Cardiac fibroblast (primary cell): ENCODE measurements at places on chromosomes 7 and 10.
A peak's percentile ranks its signal among the peaks of the same experiment; 100 is the strongest.

GRCh38 chr10:132390170-132390920 is 6.7 kb upstream of the PWWP2B start:
- DNase-seq = no peak

DNA sequence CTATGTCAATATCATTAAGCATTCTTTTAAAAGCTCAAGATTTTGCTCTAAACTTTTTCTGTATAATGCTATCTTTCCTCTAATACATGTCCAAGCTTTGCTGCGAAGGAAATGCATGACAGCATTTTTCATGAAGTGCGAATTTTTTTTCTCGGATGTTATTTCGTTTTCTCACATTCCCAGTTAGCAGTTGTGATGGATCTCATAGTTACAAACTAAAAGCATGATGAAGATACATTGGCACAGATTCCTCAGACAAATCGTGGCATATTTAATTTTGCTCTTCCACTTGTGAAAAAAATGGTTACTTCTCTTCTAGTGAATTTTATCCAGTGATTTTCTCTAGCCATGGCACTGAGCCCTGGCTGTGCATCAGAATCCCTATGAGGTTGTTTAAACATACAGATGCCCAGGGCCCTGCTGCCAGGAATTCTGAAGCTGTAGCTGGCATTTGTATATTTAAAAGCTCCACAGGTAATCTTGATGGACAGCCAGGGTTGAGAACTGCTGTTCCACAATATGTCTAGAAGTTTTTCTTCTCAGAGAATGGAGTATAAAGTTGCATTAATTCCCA is 299.8 kb upstream of the NEBL start:
- no peak for DNase-seq

DNA sequence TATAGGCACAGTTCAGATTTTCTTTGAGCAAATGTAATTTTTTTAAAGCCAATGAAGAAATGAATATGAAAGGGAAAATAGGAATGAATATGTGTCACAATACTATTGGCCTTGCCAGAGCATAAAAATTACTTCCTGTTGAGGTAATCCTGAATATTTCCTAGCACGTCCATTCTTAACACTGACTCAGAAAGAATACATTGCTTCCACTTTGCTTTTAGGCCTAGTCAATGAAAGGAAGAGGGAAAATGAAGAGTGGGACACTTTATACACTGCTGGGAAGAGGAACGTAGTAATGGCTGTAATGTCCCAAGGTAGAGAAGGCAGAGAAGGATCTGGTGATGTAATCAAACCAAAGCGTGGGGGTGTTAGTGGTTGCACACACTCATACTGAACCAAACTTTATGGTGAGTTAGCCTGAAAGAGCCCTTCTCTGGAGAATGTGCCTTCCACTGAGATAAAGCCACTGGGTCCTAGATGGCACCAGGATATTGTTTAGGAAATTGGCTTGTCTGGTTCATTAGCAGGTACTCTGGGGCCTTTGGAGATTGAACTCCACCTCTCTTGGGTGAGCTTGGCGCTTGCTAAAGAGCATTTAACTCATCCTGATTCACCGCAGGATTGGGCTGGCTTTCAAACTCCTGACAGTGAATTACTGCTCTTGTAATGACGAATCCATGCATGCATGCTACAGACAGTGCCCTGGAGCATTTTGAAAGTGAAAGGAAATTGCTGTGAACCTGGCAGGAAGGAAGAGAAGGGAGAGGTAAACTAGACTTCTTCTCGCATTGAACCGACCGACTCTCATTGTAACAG is 254.9 kb downstream of the KIAA1217 start:
- peak; percentile 91 for DNase-seq

DNA sequence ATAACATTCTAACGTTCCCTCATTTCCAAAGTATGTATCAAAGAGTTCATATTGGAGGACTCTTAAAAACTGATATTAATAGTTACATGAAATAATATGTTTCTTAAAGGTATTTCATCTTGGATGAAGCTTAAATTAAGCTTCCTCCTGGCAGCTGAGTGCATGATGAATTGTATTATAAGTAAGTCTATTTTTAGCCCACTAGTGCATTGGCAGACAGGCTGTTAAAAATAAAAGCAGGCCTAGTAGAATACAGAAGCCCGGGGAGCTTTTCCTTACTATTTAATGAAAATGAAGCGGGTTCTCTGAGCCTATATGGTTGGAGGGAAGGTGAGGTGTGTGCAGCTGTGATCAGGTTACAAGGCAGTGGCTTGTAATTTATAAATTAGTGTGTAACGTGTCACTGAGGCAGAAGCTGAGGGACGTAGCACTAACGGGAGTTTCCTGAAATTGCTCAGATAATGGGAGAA is 130.7 kb upstream of the KMT2E start:
- no peak for DNase-seq

GRCh38 chr10:20100171-20100570 is 283.9 kb downstream of the PLXDC2 start:
- peak; percentile 84 for DNase-seq

DNA sequence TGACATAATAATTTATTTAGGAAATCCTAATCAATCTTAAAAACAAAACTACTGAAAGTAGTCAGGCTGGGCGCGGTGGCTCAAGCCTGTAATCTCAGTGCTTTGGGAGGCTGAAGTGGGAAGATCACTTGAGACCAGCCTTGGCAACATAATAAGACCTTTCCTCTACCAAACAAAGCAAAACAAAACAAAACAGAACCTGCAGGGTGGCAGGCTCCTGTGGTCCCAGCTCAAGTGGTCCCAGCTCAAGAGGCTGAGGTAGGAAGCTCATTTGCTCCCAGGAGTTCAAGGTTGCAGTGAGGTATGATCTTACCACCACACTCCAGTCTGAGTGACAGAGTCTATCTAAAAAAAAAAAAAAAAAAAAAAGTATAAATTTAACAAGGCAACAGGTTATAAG is 748.0 kb downstream of the CNTNAP2 start:
- DNase-seq = no peak

DNA sequence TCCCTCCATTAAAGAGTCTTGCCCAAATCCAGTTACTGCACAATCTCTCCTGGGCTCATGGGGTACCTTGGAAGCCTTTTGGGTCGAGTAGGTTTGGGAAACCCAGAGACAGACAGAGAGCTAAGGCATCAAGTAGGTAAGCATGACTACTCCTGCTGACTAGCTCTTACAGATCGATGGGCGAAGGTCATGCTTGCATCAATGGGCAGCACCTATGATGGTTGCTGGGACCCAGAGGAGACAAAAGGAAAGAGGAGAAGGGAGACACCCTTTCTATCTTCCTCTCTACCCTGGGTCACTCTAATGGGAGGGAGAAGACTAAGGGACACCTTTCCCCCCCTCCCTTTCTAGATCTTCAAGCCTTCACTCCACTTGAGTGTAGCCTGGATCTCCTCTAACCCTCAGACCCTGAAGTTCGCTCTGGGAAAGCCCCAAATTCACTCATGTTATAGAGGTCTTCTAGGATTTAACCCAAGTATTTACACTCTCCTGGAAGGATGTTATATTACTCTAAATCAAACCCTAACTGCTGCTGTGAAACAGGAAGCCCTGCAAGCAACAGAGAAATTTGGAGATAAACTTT is 31.6 kb upstream of the ZNF746 start:
- DNase-seq = peak; percentile 10

DNA sequence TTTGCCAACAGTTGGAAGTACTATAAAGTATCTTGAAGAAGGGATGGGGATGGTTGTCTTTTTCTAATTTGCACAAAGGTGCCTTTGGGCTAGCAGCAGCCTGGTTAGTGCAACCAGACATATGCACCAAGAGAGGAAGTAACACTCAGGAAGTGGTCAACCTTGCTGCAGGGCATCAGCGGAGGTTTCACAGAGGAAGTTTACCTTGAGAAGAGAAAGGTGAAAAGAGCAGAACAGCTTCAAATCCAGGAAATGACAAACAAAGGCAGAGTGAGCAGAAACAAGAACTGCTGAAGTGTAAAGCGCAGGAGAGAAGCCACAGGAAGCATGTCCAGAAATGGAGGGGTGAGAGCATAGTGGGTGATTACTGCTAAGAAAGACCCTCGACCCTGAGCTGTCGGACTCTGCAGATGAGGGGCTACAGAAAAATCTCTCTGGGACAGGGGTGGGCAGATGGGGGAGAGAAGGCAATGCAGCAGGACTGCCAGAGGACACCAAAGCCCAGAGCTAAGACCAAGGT is 66.9 kb downstream of the STK17A start:
- DNase-seq = peak; percentile 31

GRCh38 chr7:146661435-146661834 is 544.8 kb downstream of the CNTNAP2 start:
- DNase-seq = no peak

GRCh38 chr10:8033812-8034465 is 20.5 kb upstream of the GATA3 start:
- DNase-seq = no peak

- peak; percentile 38 for DNase-seq
These were observed 74.9 kb downstream of the ADCYAP1R1 start for GRCh38 chr7:31126976-31127375.

GRCh38 chr7:112395893-112396292 is 54.4 kb upstream of the IFRD1 start:
- no peak for DNase-seq

GRCh38 chr7:106285855-106286492 is 1.2 kb upstream of the NAMPT start:
- peak; percentile 61 for DNase-seq

DNA sequence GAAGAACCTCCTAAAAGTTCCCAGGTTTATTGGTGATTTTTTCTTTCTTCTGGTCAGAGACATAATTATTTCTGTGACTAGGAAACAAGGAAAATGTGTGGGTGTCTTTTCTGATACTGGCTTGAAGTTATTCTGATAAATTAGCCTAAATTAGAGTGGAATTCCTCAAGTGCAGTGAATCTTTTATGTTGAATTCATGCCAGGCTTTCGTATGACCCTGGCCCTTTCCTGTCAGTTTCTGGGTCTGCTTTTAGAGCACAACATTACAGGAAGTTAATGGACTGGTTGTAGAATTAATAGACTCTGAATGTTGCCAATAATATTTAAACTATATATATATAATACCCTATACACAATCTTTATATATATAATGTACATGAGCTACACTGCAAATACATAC is 230.6 kb upstream of the KIAA1217 start:
- DNase-seq = no peak

- DNase-seq = peak; percentile 71
These were observed 510.5 kb upstream of the AKR1E2 start for GRCh38 chr10:4315551-4315950.
